ENCODE measurements at places on chromosomes 16 and 17. TPM values are rescaled to one million over a fixed set of nuclear protein-coding genes. Genes with fewer than 3 reads are reported as not detected.

Gene NPIPA2
- polyA plus RNA-seq, result not detected

Gene LPO
- polyA plus RNA-seq, result 0.22 TPM

Gene ACE
- 0.28 TPM for polyA plus RNA-seq

Gene TM4SF5
- not detected for polyA plus RNA-seq

Gene NBR1
- 96.7 TPM for polyA plus RNA-seq

Gene ATP6V0C
- polyA plus RNA-seq, result 116 TPM
